ENCODE measurements at places on chromosomes 6 and 20.
A peak's percentile ranks its signal among the peaks of the same experiment; 100 is the strongest.

- DNase-seq = no peak
Observed at GRCh38 chr6:80527552-80528052, 421.1 kb downstream of the BCKDHB start.

GRCh38 chr6:162203287-162203686, 524.3 kb downstream of the PRKN start:
- no peak for DNase-seq

DNA sequence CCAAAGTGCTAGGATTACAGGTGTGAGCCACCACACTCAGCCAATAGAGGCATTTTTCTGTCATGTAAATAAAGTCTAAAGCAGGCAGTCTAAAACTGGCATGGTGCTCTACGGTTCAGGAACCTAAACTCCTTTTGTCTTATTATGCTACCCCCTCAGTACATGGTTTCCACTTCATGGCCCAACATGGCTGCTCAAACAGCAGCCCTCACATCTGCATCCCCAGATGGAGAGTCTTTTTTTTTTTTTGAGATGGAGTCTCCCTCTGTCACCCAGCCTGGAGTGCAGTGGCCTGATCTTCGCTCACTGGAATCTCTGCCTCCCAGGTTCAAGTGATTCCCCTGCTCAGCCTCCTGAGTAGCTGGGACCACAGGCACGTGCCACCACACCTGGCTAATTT, 38.3 kb downstream of the SLC52A3 start:
- DNase-seq = no peak

DNA sequence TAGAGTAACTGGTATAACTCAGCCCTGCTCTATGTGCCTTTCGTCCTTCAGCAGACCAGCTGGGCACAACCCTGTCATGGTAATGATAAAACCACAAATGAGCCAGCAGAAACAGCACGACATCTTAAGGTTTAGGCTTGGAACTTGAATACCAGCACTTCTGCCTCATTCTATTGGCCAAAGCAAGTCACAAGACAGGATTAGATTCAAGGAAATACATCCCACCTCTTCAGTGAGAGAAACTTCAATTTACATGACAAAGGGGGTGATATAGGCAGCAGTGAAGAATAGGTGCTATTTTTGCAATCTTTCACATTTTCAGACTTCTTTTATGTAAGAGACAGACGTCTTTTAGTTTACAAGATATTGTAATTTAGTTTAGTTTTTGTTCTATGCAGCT, 69.8 kb upstream of the SLC35F1 start:
- no peak for DNase-seq

- no peak for DNase-seq
Observed at GRCh38 chr6:48973491-48973890, 489.6 kb downstream of the MMUT start.

DNA sequence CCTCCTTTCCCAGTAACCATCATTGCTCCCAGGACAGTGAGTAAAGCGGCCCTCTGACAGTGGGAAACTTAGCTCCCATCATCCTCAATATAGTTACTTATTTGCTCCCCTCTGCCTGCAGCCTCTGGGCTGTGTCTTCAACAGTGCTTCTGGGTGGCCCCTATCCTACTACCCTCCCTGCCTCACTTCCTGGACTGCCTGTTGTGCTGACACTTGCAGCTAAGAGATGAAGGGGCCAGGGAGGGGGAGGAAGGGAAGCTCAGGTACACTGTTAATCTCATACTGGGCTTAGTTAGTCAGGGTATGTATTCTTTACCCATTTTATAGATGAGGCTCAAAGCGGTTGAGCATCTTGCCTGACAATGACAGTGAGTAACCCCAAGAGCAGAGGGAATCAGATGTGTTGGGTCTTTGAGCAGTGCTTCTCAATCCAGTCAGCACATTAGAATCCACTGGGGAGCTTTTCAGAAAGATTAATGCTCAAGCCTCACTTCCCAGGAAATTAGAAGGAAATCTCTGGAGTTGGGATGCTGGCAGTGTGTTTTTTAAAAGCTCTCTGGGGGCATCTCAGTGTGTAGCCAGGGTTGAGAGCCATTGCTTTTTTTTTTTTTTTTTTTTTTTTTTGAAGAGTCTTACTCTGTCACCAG, 27.1 kb upstream of the KCNK5 start:
- no peak for DNase-seq

- no peak for DNase-seq
Observed at GRCh38 chr6:112865131-112865530, 518.0 kb downstream of the RFPL4B start.

DNA sequence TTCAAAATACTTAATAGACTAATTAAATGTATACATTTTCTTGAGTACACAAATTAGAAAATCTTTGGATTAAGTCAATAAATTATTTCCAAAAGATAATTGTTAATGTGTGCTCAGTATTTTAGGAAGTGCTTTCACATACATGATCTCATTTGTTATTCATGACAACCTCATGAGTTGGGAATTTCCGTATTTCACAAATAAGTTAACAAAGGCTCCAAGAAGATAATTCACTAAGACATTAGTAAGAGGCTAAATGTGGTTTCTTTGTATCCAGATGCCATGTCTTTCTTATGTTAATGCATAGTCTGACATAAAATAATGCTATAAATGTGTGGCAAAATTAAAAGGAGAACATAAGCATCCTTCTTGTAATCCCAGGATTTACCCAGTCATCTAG, 79.5 kb upstream of the TCF21 start:
- DNase-seq = peak; percentile 62

DNA sequence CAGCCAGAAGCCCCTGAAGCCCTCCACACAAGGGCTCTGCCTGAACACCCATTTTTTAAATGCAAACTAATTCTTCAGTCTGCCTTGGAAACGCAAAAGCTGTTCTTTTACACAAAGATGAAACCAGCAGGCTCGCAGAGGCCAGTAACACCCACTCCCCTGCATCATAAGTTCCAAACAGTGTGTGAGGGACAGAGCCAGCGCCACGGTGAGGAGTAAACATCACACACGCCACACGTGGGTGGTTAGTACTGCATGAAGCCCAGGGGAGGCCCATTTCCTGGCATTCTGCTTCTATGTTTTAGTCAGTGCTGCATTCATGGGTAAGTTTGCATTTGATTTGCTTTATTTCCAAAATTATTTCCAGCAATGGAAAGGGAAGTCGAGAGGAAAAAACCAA, 217.7 kb upstream of the RIN2 start:
- no peak for DNase-seq

GRCh38 chr6:14380901-14381828, 263.6 kb downstream of the CD83 start:
- no peak for DNase-seq

GRCh38 chr20:15759594-15759993, 813.7 kb downstream of the KIF16B start:
- peak; percentile 21 for DNase-seq

- no peak for DNase-seq
Observed at GRCh38 chr6:104472021-104472901, 387.5 kb downstream of the HACE1 start.

DNA sequence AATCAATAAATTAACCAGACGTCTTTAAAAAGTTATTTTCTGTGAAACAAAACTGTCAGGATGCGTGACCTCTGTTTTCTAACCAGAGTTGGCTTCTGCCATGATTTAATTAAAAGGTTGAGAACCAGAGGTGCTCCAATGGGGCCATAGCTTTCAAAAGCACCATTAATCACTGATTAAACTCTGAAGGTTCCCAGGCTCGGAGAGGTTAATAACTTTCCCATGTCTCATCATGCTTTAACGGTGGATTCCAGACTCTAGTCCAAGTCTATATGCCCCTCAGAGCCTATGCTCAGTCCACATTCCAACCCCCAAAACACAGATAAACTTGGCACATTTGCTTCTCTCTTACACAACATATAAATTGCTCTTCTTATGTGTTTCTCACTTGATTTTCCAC, 95.5 kb downstream of the SNAP91 start:
- DNase-seq = no peak

DNA sequence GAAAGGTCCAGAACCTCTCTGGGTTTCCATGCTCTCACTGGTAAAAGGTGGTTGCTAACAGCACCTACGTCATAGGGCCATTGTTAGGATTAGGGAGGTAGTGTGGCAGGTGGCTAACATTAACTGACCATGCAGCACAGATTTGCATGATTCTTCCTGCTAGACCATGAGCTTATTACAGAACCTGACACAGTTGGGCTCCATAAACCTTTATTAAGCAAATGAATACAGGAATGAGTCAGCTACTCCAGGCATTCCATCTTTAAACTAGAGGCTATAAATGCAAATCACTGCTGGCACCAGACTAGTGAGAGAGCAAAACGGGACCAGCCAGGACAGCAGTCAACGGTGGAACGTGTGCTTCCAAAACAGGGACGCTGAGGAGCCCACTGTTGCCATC, 440.1 kb downstream of the PTPRT start:
- no peak for DNase-seq

GRCh38 chr20:50413088-50413500, 97.1 kb upstream of the PTPN1 start:
- DNase-seq = peak; percentile 61

- DNase-seq = no peak
Observed at GRCh38 chr6:17957904-17958620, 29.4 kb downstream of the KIF13A start.

DNA sequence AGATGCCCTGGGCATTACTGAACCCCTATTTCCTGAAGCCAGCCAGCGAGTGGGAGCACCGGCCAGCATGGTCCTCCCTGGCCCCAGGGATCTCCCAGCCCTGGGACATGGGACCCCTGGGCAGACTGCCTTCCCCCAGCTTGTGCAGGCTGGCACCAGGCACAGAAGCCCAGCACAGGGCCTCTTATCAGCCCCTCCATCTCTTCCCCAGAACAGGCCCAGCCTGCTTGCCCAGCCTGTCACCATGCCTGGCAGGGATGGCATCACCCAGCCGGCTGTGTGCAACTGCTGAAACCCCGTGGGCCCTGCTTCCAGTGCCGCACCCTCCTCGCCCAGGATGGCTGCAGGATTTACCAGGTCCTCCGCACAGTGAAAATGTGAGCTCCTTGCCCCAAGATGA, 6.1 kb upstream of the OSBPL2 start:
- no peak for DNase-seq

DNA sequence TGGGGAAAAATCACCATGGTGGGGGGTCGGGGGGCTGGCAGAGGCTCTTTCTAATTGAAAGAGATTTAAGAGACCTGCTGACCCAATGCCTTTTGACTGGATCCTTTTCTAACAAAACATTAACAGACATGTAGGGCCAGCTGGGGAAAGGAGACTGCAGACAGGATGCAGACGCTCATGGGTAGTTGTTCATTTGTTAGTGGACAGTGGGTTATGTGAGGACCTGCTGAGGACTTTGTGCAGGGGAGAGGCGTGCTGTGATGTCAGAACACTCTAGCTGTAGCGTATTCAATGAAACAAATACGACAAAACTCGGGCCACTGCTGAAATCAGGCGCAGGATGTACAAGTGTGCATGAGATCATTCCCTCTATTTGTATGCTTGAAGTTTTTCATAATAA, 1.2 kb downstream of the IP6K3 start:
- DNase-seq = peak; percentile 52

DNA sequence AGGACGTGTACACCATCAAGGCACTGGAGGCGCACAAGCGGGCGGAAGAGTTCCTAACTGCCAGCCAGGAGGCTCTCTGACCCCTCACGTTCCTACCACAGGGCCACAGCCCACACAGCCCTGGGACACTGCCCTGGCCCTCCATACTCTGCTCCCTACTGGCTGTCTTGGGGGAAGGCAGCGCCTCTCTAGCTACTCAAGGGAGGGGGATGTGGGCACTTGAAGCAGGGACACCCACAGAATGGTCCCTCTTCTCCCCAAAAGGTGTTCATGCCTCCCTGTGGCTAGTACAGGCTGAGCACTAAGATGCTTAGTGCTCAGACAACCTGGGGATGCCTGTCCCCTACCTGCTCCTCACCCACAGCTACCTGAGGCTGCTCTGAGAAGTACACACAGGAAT, 2.5 kb downstream of the MEA1 start:
- DNase-seq = no peak

GRCh38 chr6:30935018-30935417, 3.0 kb upstream of the SFTA2 start:
- DNase-seq = no peak

DNA sequence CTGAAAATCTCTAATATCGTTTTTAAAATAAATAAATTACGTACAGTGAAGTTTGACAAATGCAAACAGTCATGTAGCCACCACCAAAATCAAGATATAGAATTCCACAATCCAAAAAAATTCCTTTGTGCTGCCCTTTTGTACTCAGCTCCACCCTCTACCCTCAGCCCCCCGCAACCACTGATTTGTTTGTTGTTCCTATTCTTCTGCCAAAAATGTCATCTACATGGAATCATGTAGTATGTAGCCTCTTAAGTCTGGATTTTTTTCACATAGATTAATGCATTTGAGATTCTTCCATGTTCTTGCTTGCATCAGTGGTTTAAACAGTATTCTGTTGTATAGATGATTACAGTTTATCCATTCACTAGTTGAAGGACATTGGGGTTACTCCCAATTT, 8.5 kb upstream of the REPS1 start:
- DNase-seq = no peak

DNA sequence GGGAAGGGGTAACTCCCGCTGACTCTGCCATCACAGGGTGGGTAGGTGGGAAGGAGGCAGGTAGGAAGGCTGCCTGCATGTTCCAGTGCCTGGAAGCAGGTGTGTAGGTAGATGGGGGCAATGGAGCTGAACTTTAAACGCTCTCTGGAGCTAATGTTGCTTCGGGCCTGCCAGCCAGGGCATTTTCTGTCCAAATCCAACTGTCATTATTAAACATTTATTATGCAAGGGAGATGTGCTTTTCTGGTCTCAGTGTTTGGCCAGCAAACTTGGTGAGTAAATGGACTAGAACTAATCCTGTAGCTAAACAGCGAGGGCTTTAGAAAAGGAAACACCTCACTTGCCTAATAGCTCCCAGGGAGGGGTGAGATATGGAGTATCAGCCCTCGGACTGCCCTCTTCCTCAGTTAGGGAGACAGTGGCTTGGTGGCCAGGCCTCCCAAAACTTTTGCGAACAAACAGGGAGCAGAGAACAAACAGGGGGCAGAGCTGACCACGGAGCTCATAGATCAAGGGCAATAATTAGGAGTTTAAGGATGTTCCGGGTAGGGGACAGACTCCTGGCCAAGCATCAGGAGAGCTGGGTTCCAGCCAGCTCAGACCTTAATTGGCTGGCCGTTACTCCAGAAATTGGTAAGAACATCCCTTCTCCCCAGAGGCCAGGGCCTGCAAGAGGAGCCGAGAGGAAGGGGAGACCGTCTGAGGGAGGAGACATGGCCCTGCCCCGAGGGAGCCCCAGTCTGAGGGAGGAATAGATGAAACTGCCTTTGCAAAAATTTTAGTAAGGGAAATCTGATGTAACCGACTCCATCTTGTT, 131.1 kb downstream of the VEGFA start:
- DNase-seq = no peak

GRCh38 chr20:57814529-57814928, 104.7 kb upstream of the PMEPA1 start:
- DNase-seq = no peak

- DNase-seq = peak; percentile 8
Observed at GRCh38 chr6:28865401-28866204, 58.2 kb downstream of the TRIM27 start.

Measured in foreskin fibroblast (primary cell).